ENCODE measurements at places on chromosomes 12 and 14.

- no peak for DNase-seq
Observed at GRCh38 chr12:39671898-39672875, 52.6 kb upstream of the ABCD2 start.

GRCh38 chr12:108879615-108880254, at the start of gene DAO:
TSS of gene DAO (plus strand) at chr12:108880092. CDS start at chr12:108885007, 4,915 bp downstream.
- DNase-seq = no peak

DNA sequence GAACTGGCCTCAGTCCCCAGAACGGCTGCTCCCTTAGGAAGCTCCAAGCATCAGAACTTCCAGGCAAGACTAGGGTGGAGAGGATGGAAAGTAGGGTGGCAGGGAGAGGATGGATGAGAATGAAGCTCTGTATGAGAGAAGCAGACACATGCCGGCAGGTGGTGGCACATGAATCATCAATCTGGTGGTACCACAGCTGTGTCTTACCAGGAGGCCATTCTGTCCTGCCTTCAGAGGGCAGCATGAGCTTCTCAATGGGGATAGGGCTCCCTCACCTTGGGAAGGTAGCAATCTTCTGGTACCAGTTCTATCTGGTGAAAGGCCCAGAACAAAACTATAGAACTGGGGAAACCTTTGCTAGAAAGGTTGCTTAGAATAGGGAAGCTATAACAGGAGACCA, 55.4 kb upstream of the PYGL start:
- no peak for DNase-seq

DNA sequence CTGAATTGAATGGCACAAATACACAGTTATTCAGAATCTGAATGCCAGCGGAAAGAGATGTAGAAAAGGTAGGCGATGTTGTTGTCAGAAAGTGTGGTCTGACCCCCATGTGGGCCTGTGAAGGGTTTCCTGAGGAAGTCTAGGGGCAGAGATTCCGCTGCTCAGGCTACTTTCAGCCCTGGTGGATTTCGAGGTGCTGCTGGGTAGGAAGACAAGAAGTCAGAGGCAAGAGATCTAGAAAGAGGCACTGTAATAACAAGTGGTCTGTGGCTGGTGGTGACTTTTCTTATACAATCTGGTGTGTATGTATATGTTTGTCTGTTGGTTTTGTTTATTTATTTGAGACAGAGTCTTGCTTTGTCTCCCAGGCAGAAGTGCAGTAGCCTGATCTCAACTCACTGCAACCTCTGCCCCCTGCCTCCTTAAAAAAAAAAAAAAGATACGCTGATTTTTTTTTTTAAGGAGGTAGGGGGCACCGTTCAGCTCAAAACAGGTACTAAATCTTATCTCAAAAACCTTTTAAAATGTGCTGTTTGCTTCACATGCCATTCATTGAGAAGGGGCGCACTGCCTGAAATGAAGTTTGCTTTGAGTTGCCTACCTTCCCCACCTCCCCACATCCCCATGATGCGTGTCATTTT, 27.1 kb upstream of the MANSC4 start:
- DNase-seq = peak; percentile 28

DNA sequence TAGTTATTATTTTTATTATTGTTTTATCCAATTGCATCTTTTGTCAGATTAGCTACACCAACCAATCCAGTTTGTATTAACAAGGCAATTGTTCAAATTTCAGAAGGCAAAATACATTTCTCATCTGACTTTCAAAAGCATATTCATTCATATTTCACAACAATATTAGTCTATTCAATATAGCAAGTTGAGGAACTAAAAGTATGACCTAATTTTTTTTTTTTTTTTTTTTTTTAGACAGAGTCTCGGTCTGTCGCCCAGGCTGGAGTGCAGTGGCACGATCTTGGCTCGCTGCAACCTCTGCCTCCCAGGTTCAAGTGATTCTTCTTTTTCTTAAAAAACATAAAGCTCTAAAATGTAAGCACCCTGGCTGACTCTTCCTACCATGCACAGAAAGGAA, 17.3 kb downstream of the COX14 start:
- DNase-seq = no peak

DNA sequence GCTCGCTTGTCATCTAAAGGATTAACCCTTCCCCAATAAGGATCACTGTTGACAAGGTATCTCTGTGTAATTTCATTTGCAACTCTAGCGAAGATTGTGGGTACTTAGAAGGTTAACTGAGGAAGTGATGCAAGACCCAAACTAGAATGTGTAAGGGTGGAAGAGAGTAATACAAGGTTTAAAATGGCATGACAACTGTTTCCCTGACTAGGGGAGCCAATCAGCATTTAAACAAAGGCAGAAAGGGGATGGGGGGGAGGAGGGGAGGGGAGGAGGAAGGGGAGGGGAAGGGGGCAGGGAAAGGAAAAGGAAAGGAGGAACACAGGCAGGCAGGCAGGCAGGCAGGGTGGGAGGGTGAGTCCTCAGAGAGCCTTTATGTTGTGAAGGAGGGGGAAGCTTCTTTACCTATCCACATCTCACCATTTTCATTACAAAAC, 31.1 kb downstream of the NRDE2 start:
- DNase-seq = no peak

- DNase-seq = peak; percentile 61
Observed at GRCh38 chr12:10749700-10750384, 26.7 kb upstream of the YBX3 start.

Data from central memory CD4-positive, alpha-beta T cell (primary cell).